ENCODE measurements at places on chromosomes 1 and 21. TPM values are rescaled to one million over a fixed set of nuclear protein-coding genes. Genes with fewer than 3 reads are reported as not detected.

The S1PR1 gene
- 366 TPM for total RNA-seq

The PRSS38 gene
- total RNA-seq: not detected

The TRIM63 gene
- total RNA-seq: not detected

GRCh38 chr1:33152685-33153432 lies 29.0 kb downstream of the TRIM62 start:
- no peak for DNase-seq

- no peak for DNase-seq
Measured at GRCh38 chr21:38944903-38945302, 139.2 kb downstream of the ETS2 start.

DNA sequence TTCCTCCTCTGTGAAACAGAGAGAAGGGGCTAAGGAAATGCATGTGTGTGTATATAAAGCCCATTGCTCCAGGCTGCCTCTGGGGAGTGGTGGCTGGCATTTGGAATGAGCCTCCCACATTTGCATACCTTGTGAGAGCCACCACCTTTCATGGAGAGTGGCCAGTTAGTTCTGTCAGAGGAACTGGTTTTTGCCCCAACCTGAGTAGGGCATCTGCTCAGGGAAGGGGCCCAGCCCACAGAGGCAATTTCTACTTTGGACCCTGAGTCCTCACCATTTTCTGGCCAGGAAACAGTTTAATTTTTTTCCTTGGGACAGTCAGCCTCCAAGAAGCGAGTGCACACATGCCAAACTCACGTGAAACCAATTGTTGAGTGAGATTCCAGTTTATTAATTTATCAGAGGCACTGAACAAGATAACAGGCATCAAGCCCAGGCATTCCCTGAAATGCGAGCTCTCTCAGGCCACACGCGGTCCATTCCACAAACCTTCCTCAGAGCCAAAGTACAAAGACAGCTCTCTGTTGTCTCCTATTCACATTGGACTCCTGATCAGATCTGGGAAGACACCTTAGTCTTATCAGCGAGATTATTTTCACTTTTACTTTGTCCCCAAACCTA lies 1.0 kb upstream of the SLC6A9 start:
- DNase-seq: no peak

The HCN3 gene
- 4.9 TPM for total RNA-seq

- peak; percentile 24 for DNase-seq
Measured at GRCh38 chr1:115980998-115981993, 5.0 kb downstream of the SLC22A15 start.

DNA sequence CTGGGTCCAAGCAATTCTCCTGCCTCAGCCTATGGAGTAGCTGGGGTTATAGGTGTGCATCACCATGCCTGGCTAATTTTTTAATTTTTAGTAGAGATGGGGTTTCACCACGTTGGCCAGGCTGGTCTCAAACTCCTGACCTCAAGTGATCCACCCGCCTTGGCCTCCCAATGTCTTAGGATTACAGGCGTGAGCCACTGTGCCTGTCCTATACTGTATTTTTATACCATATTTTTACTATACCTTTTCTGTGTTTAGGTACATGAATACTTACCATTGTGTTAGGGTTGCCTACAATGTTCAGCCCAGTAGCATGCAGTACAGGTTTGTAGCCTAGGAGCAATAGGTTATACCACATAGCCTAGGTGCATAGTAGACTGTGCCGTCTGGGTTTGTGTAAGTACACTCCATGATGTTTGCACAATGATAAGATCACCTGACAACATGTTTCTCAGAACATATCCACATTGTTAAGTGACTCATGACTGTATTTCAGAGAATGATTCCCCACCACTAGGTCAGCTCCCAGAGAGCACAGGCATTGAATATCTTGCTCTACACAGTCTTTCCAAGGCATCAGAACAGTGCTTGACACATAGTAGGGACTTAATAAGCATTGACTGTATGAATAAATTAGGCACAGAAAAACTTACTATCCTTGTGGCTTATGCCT lies 6.0 kb upstream of the CITED4 start:
- DNase-seq: no peak

GRCh38 chr1:79259390-79260336 lies 253.1 kb upstream of the ADGRL4 start:
- DNase-seq: no peak

DNA sequence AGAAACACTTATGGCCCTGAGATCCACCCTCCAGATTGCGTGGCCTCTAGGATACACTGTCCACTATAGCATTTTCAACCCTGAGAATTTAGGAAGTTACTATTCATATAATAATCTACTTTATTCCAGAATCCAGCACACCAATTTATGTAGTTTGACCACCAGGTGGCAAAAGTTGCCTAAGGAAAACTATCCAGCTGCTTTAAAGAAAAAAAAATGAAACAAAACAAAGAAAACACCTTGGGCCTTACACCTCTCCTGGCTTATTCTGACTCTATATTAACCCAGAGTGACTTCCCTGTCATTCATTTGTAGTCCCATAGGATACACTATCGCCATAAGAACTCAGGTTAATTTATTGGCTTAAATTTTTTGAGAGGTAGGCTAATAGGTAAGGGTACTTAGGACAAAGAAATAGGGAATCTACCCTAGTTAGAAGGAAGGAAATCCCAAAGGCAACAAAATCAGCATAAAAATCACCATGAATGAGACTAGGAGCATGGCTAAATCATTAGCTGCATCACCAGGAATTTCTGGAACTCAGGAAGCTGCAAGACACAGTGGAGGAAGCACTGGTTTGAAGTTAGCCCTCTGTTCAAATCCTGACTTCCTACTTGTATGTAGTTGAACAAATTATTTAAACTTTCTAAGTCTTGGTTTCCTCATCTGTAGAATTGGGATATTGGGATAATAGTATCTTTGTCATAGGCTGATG lies 107.5 kb downstream of the SPAG17 start:
- no peak for DNase-seq

- DNase-seq: peak; percentile 40
Measured at GRCh38 chr21:33299181-33299752, 25.5 kb upstream of the IFNAR1 start.

The APCS gene
- total RNA-seq: not detected

The LCE6A gene
- not detected for total RNA-seq

The TEX38 gene
- not detected for total RNA-seq

The SPRR2G gene
- total RNA-seq: not detected

DNA sequence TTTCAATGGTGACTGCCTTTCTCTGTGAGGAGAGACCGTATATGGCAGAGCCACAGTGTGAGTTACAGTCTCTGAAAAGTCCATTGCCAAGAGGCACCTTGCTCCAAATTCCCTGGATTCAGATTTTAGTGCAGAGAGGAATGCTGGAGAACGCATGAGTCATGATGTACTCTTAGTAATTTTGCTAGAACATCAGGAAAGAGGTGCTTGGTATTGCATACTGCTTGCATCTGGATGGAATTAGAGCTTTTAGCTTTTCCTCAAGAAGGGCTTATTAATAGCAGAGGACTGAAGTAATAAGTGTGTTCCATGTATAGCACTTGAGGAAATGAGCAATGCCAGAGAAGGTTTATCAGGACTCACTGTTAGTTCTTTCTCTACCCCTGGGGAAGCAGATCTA lies 40.5 kb upstream of the AKT3 start:
- DNase-seq: no peak

DNA sequence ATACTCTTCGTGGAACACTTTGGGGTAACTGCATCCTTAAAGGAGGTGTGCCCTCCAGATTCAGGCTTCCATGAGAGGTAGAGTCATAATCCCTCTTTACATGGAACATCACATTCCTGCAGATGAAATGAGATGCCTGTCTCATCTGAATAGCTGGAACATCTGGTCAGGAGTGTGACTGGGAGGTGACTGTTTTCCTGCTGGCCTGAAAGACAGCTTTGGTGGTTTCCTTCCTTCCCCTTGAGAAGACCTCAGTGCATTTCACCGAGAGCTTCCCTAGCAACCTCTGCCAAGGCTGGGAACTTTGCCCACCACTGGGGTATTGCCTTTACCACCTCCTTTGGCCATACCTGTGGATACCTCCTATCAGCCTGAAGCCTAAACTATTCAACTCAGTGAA lies 46.7 kb upstream of the GUCA2A start:
- DNase-seq: no peak

GRCh38 chr1:226001963-226002666 lies 3.0 kb upstream of the SDE2 start:
- peak; percentile 78 for DNase-seq

GRCh38 chr1:192474080-192474683 lies 101.4 kb upstream of the RGS1 start:
- peak; percentile 31 for DNase-seq

The KIF2C gene
- total RNA-seq: 1.4 TPM

DNA sequence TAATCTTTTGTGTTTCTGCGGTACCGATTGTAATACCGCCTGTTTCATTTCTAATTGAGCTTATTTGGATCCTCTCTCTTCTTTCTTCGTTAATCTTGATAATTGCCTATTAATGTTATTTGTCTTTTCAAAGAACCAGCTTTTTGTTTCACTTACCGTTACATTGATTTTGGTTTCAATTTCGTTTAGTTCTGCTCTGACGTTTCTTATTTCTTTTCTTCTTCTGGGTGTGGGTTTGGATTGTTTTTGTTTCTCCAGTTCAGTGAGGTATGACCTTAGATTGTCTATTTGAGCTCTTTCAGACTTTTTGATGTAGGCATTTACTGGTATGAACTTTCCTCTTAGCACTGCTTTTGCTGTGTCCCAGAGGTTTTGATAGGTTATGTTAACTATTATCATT lies 9.4 kb downstream of the OR2M2 start:
- no peak for DNase-seq

GRCh38 chr1:2637442-2638145 lies 4.8 kb upstream of the MMEL1 start:
- DNase-seq: no peak

- DNase-seq: no peak
Measured at GRCh38 chr1:53362851-53363642, 35.2 kb upstream of the LRP8 start.

GRCh38 chr1:55078470-55078869 lies 39.1 kb downstream of the PCSK9 start:
- DNase-seq: no peak
